ENCODE measurements at places on chromosomes 5 and 9. TPM values are rescaled to one million over a fixed set of nuclear protein-coding genes. Genes with fewer than 3 reads are reported as not detected.

Gene CA9
- 1.2 TPM for total RNA-seq

DNA sequence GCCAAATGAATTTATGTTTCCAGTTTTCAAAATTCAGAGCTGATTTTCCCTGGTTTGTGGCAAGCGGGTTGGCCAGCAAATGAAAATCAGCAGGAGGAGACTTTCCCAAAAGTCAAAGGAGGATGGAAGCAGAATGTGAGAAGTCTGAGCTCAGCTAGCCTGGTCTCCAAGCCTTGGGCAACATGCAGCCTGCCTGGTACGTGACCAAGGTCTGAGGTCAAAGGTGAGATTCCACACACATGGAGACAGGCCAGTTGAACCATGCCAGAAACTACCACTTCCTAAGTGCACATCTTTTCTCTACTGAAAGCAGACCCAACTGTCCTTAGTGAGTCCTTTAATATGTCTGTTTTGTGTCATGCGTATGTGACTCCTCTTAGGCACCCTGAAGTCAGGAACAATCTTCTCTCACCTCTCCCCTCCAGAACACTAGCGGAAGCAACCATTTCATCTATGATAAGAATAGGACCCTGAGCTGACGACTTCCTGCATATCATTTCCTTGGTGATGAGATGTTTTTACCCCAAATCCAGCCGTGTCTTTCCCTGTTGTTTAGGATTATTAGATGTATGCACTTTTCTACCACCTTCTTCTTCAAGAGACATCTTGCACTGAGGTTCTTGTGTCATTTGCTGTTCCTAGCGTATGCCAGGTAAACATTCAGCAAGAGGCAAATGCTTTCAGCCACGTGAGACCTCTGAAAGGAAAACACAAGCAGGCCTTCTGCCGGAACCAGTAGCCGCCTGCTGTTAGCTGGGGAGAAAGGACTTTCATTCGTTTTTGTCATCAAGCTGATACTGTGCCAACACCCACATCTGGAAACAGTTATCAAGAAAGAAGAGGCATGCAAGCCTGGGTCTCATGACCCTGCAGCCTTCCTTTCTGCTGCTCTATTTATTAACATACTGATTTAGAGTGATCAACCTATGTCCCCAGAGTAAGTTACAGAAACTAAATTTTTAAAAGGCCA, 9.7 kb upstream of the TGFBI start:
- peaks cover 7% of the 10 kb centered on the region for H3K27me3 ChIP-seq
- no peak overlapping the region for H3K27ac ChIP-seq
- no peak overlapping the region for H3K4me3 ChIP-seq
- no peaks in the 10 kb centered on the region for H3K36me3 ChIP-seq

- no peaks in the 10 kb centered on the region for H3K36me3 ChIP-seq
- no peaks in the 10 kb centered on the region for H3K4me1 ChIP-seq
- H3K27ac ChIP-seq, result no peak overlapping the region
- H3K4me3 ChIP-seq, result no peak overlapping the region
These were observed 493.6 kb upstream of the KLF4 start for GRCh38 chr9:107983181-107983603.

DNA sequence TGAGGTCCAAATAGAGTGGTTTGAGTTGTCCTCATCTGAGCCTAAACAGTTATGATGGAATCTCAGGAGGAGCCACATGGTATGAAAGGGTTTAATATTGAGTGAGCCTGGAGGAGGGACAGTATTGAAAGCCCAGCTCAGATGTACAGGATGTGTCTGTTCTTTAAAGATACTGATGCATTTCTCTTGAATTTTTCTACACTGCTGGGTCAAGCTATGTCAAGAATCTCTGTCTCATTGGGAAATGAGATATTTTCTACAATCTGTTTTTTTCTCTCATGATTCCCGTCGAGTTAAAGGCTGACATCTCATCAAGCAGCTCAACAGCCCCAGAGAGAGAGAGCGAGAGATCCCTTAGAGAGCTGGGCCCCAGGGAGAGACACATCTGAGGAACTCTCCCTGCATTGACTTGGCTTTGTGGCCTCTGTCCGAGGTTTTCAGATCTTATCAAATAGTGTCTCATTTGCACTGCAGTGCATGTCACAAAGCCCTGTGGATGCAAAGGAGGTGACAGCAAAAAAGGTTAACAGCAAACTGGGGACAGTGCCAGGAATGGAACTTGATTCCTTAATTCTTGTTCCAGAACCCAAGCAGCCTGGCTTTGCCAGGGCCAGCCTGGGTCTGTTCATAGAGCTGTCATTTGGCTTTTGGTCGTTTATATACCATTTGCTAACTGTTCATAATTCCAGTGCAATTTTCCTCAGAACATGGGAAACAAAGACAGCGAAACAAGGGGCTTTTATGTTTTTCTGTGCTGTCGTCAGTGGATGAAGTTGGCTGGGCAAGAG, 19.0 kb upstream of the ACTBL2 start:
- H3K27me3 ChIP-seq, result peaks cover 8% of the 10 kb centered on the region
- H3K4me3 ChIP-seq, result no peak overlapping the region
- H3K4me1 ChIP-seq, result peaks cover 16% of the 10 kb centered on the region
- DNase-seq, result no peak
- H3K27ac ChIP-seq, result no peak overlapping the region
- H3K36me3 ChIP-seq, result no peaks in the 10 kb centered on the region

- H3K4me1 ChIP-seq, result peaks cover 4% of the 10 kb centered on the region
- H3K27me3 ChIP-seq, result no peaks in the 10 kb centered on the region
- DNase-seq, result no peak
- no peak overlapping the region for H3K4me3 ChIP-seq
- no peak overlapping the region for H3K27ac ChIP-seq
These were observed 33.9 kb upstream of the ALDH1B1 start for GRCh38 chr9:38358390-38359296.

- no peak overlapping the region for H3K27ac ChIP-seq
- peaks cover 1% of the 10 kb centered on the region for H3K27me3 ChIP-seq
- H3K4me1 ChIP-seq, result peaks cover 8% of the 10 kb centered on the region
- DNase-seq, result no peak
These were observed 90.9 kb upstream of the SLCO6A1 start for GRCh38 chr5:102589661-102590060.

Gene TMEM252
- not detected for total RNA-seq

Gene PCDHGA2
- total RNA-seq, result 0.05 TPM

Gene UIMC1
- 46.5 TPM for total RNA-seq

Gene CDH6
- not detected for total RNA-seq

DNA sequence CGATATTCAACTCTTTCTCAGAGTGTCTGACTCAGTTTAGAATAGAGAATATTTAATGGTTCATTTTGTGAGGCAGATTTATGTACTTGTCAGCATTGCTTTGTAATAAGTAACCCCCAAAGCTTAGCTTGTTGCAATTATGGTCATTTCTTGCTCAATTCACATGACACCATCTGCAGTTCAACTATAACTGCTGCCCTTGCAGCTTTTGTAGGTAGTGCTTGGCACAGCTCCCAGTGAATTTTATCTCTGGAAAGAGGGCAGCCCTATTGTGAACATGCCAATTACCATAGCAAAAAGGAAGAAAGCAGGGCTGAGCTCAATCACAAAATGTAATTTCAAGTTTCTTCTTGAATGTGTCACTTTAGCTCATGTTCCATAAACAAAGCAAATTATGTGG, 1587.7 kb upstream of the ACO1 start:
- H3K4me1 ChIP-seq, result no peaks in the 10 kb centered on the region
- no peaks in the 10 kb centered on the region for H3K27me3 ChIP-seq
- DNase-seq, result no peak
- H3K36me3 ChIP-seq, result no peaks in the 10 kb centered on the region

Gene TNFSF8
- total RNA-seq, result 34.8 TPM

GRCh38 chr5:124102486-124102885, 590.5 kb downstream of the CSNK1G3 start:
- DNase-seq, result no peak
- H3K27ac ChIP-seq, result no peak overlapping the region
- no peaks in the 10 kb centered on the region for H3K4me1 ChIP-seq
- no peak overlapping the region for H3K4me3 ChIP-seq
- no peaks in the 10 kb centered on the region for H3K36me3 ChIP-seq
- H3K27me3 ChIP-seq, result no peaks in the 10 kb centered on the region

GRCh38 chr5:154654486-154655371, 100.4 kb upstream of the LARP1 start:
- H3K27ac ChIP-seq, result no peak overlapping the region
- DNase-seq, result no peak
- peaks cover 4% of the 10 kb centered on the region for H3K4me1 ChIP-seq
- H3K27me3 ChIP-seq, result no peaks in the 10 kb centered on the region
- no peaks in the 10 kb centered on the region for H3K36me3 ChIP-seq

Gene MPDZ
- total RNA-seq, result not detected

GRCh38 chr5:61604076-61605025, 272.3 kb downstream of the ZSWIM6 start:
- no peaks in the 10 kb centered on the region for H3K4me1 ChIP-seq
- DNase-seq, result no peak
- no peak overlapping the region for H3K4me3 ChIP-seq
- H3K27me3 ChIP-seq, result peaks cover 11% of the 10 kb centered on the region

- H3K27ac ChIP-seq, result peak overlapping the region; percentile 77
- DNase-seq, result no peak
- peaks cover 75% of the 10 kb centered on the region for H3K4me1 ChIP-seq
These were observed 99.5 kb downstream of the USP20 start for GRCh38 chr9:129934780-129935179.

GRCh38 chr9:85744480-85744879, 2.7 kb upstream of the AGTPBP1 start:
- no peak overlapping the region for H3K27ac ChIP-seq
- no peak overlapping the region for H3K4me3 ChIP-seq
- H3K4me1 ChIP-seq, result peaks cover 37% of the 10 kb centered on the region
